ENCODE measurements at places on chromosomes 4 and X.

DNA sequence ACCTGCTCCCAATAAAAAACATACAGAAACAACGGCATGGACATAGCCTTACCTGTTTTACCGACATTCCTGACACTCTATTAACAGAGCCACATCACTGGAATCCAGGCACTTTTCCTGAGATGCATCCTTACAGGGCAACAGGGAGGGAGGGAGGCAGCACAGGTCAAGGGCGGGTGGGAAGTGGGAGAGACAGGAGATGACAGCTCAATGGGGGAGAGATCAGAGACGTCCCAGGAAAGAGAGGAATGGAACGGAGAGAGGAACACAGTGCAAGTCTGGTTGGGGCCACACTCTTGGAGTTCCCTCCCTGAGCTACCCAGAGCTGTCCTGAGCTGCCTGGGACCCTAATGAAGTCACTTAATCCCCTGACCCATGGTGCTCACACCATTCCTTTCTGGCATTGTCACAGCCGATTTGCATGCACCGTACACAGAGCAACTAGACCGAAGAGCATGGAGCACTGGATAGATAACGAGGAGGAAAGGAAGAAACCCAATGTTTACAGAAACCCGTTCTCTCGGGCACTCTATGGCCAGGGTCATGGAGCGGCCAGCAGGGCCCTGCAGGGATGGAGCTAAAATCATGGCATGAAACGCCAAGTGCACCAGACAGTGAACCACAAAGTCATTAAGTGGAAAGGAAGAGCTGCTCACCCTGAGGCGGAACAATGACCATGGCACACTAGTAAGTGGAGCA is 93.1 kb downstream of the NSUN7 start:
- no peak for ATAC-seq

DNA sequence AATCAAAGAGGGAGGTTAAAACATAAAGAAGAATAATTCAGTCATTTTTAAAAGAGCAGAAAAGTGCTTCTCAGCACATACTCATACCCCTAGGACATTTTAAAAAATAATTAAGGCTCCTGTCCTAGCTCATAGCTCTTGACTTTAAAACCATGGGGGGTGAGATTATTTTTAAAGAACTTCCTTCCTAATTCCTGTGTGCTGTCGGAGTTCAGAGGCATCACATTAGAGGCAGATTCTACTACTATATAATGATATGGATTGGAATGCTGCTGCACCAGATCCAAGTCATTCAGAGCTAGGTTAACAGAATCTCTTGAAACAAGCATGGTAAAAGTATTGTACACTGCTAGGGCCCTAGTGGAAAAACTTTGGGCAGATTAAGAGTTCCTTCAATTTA is 456.5 kb upstream of the ADGRL3 start:
- no peak for ATAC-seq

GRCh38 chr4:124631760-124632159 is 80.8 kb downstream of the ANKRD50 start:
- ATAC-seq, result peak; percentile 92

DNA sequence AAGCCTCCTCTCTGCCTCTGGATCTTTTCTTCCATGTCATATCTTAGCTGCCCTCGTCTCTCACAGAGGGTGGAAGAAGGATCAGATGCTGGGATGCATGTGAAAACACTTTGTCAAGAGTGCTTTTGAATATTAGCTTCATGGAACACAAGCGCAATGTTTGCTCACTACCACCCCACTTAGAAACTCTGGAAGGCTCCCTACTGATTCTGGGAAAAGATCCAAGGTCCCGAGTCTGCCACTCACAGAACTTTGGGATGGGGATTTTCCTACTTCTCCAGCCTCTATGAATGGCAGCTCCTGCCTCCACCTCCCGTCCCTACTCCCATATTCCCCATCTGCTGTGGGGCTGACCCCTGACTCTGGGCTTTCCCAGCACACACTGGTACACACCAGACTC is 40.2 kb upstream of the CRMP1 start:
- no peak for ATAC-seq

DNA sequence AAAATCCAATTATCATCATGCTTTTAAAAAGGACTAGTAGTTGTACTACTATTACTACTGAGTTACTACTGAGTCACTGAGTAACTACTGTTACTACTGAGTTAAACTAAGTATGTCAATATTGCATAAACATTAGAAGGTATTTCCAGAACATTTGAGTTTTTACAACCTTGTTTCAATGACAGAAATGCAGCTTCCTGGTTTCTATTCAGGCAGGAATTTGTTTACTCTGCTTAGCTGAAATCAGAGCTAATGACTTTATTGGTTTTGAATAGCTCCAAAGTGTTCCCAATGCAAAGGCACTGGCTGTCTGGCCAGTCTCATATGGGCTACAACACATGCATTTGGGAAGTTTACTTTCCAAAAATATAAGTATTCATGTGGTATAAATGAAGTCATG is 12.0 kb downstream of the RPS6KA6 start:
- no peak for ATAC-seq

GRCh38 chrX:104419211-104419610 is 146.8 kb upstream of the IL1RAPL2 start:
- peak; percentile 58 for ATAC-seq

GRCh38 chrX:136182414-136182813 is 35.1 kb downstream of the FHL1 start:
- ATAC-seq, result no peak

GRCh38 chrX:36436361-36436760 is 516.8 kb downstream of the CFAP47 start:
- no peak for ATAC-seq

DNA sequence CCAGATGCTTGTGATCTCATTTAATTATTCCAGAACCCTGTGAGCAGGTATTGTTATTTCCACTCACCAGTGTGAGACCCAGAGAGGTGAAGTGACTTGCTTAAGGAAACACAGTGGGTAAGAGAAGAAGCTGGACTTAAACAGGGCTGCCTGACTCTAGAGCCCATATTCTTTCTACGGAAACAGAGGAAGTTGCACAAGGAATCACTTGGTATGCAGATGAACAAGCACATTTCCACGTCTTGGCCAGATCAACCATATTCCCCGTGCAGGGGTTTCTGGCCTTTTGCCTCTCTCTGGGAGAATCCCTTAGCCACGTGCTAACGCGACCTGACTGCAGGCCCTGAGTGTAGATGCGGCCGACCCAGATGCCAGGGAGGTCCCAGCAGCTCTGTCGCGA is 195.5 kb upstream of the ATP6AP2 start:
- no peak for ATAC-seq

DNA sequence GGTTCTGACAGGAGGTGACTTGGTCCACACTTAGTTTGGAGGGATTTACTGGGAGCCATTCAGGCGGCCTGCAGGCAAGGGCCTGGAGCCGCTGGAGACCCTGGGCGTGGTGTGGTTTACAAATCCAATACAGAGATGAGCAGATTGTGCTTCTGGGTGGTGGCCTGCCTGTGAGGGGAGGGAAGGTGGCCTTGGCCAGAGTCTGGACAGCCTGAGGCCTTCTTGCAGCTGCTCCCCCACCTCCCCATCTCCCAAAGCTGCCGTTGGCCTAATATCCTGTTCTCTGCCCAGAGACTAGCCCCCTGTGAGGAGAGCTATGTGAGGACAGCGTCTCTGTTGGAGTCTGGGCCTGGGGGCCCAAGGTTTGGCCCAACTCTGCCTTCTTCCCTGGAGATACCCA is 163.9 kb upstream of the MAMLD1 start:
- ATAC-seq, result no peak

DNA sequence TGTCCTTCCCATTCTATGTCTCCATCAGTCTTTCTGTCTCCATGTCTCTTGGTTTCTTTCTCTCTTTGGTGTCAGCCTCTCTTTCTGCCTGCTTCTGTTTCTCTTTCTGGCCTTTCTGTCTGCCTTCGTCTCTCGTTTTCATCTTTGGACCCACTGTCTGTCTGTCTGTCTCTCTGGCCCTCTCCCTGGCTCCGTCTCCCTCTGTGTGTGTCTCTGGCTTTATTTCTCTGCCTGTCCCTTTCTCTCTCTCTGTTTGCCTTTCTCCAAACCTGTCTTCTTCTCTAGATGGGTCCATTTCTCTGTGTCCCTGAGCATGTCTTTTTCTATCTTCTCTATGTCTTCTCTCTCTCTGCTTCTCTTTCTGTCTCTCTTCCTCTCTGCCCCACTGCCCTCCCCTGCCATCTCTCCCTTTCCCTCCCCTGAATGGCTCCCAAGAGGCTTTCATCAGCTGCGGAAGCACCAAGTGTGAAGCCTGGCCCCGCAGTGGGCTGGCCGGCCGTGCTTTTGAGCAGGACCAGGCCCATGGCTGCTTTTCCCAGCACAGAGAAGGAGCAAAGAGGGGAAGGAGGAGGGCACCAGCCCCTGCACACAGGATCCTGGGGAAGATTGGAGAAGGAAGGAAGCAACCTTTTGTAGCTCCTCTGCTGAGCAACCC is 57.4 kb downstream of the PJA1 start:
- no peak for ATAC-seq

- peak; percentile 76 for ATAC-seq
Observed at GRCh38 chrX:18534949-18535348, 109.5 kb downstream of the CDKL5 start.

DNA sequence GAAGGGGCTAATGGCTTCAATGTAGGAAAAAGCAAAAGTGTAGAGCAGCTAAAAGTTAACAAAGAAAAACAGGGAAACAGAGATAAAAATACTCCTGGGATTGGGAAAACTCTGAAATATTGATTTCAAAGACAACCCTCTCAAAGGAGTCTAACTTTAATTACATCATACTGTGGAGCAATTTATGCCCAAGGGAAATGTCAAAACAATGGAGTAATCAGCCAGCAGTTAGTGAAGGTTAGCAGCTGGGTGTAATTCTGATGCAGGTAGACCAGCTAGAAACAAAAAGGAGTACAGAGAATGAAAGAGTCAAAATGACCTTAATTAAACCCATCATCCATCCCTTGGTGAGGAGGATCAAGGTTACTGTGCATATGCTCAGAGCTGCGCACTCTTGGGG is 169.0 kb downstream of the ADAM29 start:
- ATAC-seq, result no peak

- peak; percentile 67 for ATAC-seq
Observed at GRCh38 chrX:56764153-56764974, 35.3 kb downstream of the NBDY start.

DNA sequence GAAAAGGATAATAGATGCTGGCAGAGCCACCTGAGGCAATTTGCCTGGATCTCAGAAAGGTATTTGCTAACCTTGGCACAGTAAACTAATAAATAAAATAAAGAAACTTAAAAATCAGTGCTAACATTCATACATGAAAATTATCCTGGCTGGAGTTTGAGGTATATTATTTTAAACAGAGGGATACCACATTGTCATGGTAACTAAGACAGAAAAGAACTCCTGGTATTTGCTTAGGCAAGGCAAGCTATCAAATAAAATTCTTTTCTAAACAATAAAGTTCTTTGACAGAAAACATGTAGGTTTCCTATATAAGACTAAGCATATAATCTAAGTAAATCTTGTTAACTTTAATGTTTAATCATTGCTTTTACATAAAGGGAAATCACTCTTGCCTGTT is 218.8 kb downstream of the MAGEB17 start:
- no peak for ATAC-seq
